ENCODE measurements at places on chromosomes 3 and 15.

DNA sequence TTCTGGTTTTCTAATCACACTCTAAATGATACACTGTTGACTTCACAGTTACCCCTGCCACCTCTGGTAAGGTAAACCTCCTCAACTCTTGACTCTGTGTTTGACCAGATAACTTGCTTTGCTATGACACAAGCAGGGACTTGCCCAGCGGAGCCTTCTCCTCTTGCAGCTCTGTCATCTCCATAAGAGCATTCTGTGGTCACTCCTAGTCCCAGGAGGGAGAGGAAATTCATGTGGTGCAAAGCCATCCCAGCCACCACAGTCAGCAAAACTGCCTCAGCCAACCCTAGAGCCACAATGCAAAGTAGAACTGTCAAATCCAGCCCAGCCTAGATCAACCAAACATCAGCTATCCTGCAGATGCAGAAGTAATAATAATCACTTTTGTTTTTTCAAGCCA is 144.7 kb upstream of the GADL1 start:
- DNase-seq = no peak

- DNase-seq = no peak
Measured at GRCh38 chr3:123459862-123460261, 11.0 kb upstream of the ADCY5 start.

DNA sequence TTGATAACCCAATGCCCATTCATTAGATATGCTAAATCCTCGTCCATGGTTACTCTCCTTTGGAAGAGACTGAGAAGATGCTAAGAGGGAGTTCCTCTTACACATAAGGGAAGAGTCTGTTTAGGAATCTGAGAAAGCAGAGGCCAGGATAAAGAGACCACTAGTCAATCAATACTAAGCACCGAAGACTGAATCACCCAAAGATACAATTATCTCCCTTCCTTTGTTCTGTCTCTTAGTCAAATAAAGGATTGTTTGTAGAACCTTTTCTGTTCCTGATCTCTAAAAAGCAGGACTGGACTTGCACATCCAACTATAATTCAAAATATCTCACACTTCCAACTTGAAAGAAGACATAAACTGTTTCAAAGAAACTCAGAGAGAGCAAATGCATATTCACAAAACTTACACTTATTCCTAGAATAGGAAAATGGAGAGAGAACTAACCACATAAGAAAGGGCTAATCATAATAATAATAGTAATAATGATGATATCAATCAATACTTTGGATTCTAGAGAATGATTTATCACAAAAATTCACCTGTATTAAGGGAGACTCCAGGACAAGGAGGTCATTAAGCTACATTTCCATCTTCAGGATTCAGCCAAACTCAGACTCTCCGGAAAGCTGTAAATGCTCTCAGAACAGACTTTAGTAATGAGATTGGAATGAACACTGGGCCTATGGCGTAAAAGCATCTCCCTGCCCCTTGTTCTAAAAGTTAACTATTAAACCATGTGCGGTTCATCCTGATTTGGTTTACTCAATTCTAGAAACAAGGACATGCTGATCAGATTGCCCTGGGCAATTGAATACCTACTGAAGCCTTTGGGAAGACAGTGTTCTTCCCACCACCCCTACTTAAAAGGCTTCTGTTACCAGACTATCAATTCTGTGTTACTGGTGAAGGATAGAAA is 401.5 kb downstream of the ZBTB20 start:
- DNase-seq = no peak

DNA sequence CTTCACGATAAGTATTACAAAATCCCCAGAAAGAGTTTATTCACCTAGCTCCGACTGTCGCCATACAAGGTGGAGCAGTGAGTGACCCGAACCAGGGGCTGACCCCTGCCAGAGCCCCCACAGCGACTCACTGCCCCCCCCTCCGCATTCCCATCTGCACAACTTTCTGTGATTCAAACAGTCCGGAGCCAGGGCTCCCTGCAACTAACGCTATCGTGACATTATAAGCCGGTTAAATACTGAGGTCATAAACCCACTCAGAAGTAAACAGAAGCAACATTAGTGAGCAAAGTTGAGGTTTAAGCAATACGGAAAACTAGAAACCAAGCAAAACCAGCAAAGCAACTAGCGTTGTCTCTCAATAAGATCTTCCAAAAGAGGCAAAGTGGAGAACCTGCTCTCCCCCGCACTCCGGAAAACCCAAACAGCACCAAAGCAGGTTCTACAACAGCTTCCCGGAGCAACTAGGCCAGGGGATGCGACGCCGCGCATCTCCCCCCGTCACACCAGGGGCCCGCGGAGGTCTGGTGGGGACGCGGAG is 642 bp downstream of the SCAP start:
- DNase-seq = no peak

- DNase-seq = no peak
Measured at GRCh38 chr15:42363942-42364341, 4.6 kb downstream of the CAPN3 start.

DNA sequence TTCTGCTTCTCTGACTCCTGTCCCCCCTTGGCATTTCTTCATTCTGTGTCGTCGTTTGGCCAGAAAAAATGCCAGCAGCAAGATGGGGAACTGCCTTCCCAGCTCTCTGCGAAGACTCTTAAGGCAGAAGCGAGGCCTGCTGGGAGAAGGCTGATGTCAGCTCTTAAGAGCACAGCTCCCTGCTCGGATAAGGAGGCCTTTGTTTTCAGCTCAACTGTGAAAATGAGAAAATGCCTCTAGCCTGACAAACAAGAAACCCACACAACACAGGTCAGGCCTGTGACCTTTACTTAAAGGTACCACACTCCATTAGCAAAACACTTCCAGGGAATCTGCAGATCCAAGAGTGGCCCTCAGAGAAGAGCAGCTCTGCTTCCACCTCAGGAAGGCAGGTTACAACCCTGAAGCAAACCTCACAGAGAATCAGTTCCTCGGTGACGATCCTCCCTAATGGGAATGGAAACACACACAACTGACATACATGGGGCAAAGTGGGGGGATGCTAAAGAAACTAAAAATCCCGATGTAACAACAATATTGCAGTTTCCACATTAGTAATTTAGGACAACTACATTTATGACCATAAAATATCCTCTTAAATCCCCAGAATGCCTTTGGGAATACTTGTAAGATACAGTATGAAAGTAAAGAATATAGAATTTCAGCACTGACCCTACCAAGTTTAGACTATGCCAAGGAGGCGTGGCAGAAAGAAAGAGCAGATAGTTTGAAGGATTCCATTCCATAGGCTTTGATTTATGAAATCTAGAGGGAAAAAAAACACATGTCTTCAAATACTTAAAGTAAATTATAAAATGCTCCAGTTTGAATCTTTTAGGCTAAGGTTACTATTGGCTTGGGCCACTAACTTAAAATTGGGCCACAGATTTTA is 52.1 kb downstream of the VGLL4 start:
- no peak for DNase-seq

- no peak for DNase-seq
Measured at GRCh38 chr3:159910991-159911663, 77.5 kb upstream of the IL12A start.

DNA sequence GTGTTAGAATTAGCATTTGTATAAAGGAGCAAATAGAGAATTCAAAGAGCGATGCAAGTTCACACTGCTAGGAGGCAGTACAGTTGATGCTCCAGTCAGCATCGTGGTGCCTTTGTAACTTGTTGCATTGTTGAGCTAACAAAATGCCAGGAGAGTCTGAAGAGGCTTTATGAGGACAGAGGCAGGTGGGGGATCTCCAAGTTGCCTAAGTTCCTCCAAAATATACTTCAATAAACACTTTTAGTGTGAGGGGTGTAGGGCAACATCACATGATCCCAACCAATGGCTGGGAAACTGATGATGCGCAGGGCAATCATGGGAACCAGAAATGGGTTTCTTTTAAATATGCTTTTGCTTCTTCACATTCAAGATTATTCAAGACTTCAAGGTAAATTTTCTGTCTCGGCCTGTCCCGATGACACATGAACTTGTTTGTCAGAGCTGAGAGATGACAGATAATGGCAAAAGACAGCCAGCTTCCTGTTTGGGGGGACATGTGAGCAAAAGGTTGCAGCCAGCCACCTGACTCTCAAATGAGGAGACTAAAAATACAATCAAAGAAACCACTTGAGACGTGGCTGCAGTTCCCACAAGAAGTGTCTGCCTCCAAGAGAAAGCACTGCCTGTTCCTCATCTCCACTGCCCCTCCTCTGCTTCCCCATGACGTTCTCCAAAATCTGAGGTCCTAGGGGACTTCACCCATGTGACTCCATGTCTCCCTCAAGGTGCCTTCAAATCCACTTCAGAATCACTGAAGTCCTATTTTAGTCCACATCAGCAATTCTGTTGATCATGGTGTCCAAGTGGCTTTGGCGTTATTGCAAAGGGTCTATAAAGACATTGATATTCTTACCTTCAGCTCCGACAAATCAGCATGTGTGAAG is 39.3 kb downstream of the KLHL6 start:
- no peak for DNase-seq

GRCh38 chr3:36890261-36890660 is 54.6 kb downstream of the TRANK1 start:
- no peak for DNase-seq

DNA sequence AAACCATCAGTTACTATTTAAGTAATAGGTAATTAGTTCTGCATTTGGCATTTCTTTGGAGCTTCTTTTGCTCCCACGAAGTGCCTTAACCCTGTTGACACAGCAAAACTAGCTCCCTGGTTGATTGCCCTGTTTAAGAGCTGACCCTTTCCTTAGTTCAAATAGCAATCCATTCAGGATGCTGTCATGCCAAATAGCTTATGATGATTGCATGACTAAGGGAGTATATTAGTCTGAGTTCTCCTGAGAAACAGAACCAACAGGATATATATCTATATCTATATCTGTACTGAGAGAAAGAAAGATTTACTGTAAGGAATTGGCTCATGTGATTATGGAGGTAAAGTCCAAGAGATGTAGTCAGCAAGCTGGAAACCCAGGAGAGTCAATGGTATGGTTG is 50.3 kb upstream of the SPRED1 start:
- peak; percentile 65 for DNase-seq
